ENCODE measurements at places on chromosomes 4 and X. TPM values are rescaled to one million over a fixed set of nuclear protein-coding genes. Genes with fewer than 3 reads are reported as not detected.

- H3K27ac ChIP-seq = no peak overlapping the region
- no peak overlapping the region for H3K4me3 ChIP-seq
- no peaks in the 10 kb centered on the region for H3K27me3 ChIP-seq
- no peaks in the 10 kb centered on the region for H3K4me1 ChIP-seq
- no peak for DNase-seq
Measured at GRCh38 chrX:80334583-80334982, 85.7 kb upstream of the TENT5D start.

DNA sequence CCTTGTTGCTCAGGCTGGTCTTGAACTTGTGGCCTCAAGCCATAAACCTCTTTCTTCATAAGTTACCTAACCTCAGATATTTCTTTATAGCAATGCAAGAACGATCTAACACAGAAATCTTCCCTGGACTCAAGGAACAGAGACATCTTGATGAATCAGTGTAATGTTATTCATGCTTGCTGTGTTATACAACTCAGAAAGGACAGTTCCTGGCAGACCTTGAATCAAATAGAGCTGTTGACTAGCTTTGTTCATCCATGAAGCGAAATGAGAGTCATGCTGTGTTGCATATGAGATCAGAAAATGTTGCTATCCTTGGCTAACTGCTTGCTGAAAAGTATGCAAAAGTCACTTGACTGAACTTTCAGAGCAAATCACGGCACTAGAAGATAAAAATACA lies 72.6 kb upstream of the ARHGAP24 start:
- no peaks in the 10 kb centered on the region for H3K27me3 ChIP-seq
- H3K4me3 ChIP-seq = no peak overlapping the region
- no peaks in the 10 kb centered on the region for H3K4me1 ChIP-seq

GRCh38 chr4:76923619-76924357 lies 25.8 kb upstream of the SEPTIN11 start:
- H3K4me1 ChIP-seq = no peaks in the 10 kb centered on the region
- H3K36me3 ChIP-seq = no peaks in the 10 kb centered on the region
- H3K27ac ChIP-seq = no peak overlapping the region
- H3K27me3 ChIP-seq = peaks cover 3% of the 10 kb centered on the region

GRCh38 chr4:144820011-144820727 lies 174.2 kb downstream of the HHIP start:
- no peak for DNase-seq
- no peak overlapping the region for H3K4me3 ChIP-seq
- no peak overlapping the region for H3K27ac ChIP-seq

GRCh38 chr4:119238068-119238722 lies 25.7 kb downstream of the USP53 start:
- peaks cover 22% of the 10 kb centered on the region for H3K36me3 ChIP-seq
- peak; percentile 36 for DNase-seq
- H3K27me3 ChIP-seq = no peaks in the 10 kb centered on the region
- H3K4me1 ChIP-seq = peaks cover 38% of the 10 kb centered on the region

TNMD gene
- not detected for total RNA-seq

GAB1 gene
- 0.79 TPM for total RNA-seq

KLKB1 gene
- 0.81 TPM for total RNA-seq

ZC4H2 gene
- total RNA-seq = 18.7 TPM

NFKB1 gene
- total RNA-seq = 150 TPM
